ENCODE measurements at places on chromosomes 5 and 9.

GRCh38 chr5:42806701-42807262 lies 4.9 kb downstream of the SELENOP start:
- no peak for DNase-seq

DNA sequence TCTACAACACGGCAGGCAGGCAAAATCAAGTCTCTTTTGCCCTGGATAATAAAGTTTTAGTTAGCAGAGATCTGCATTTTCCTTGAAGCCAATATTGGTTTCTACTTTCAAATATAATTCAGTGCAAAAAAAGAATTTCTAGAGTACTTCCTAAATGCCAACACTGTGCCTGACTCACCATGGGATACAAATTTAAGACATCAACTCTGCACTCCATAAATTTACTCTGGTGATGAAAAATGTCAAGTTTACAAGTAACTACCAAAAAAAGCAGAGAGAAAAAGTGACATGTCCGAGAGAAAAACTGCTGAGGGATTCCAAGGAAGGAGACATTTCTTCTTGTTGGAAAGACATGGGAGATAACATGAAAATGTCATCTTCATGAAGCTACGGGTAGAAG lies 119.7 kb downstream of the RAPGEF6 start:
- DNase-seq: no peak

DNA sequence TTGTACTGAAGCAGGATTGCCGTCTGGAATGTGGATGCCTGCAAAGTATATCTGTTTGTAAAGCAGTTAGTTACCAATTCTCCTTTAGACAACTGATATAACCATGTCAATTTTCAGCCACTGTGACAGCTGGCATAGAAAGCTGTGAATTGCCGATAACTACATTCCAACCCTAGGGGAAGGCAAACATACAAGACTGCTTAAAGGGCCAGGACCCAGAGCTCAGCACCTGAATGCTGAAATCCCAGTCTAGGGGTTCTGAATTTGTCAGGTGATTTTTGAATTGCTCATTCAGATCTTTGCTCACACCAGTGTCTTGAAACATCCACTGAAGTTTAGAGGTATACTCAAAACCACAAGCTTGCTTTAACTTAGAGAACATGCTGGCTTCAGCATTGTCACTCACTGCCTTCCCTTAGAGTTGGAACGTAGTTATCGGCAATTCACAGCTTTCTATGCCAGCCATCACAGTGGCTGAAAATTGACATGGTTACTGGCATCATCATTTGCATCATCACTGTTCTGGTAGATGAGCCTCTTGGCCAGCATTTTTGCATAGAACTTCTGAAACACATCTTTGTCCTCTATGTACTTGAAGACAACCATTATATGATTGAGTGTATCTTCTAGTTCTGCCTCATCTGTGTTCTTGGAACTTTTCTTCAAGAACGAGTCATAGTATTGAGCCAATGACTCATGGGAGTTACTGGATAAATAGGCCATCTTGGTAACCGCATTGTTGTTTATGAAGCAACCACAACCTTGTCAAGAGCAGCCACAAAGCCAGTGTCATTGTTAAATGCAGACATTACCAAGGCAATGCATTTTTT lies 82.1 kb downstream of the CCDC192 start:
- DNase-seq: no peak

GRCh38 chr9:3455094-3455493 lies 70.7 kb downstream of the RFX3 start:
- no peak for DNase-seq

- no peak for DNase-seq
Observed at GRCh38 chr5:120372899-120373298, 91.2 kb upstream of the PRR16 start.

- no peak for DNase-seq
Observed at GRCh38 chr5:147673266-147673665, 109.3 kb downstream of the JAKMIP2 start.

- DNase-seq: no peak
Observed at GRCh38 chr5:9104571-9105339, 441.1 kb downstream of the SEMA5A start.

DNA sequence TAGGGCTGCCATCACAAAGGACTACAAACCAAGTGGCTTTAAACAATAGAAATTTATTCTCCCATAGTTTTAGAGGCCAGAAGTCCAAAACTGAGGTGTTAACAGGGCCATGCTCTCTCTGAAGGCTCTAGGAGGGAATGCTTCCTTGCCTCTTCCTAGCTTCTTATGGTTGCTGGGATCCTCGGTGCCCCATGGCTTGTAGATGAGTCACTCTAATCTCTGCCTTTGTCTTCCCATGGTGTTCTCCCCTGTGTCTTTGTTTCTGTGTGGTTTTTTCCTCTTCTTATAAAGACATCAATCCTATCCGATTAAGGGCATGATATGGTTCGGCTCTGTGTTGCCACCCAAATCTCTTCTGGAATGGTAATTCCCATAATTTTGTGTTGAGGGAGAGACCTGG lies 178.8 kb upstream of the NREP start:
- DNase-seq: no peak

DNA sequence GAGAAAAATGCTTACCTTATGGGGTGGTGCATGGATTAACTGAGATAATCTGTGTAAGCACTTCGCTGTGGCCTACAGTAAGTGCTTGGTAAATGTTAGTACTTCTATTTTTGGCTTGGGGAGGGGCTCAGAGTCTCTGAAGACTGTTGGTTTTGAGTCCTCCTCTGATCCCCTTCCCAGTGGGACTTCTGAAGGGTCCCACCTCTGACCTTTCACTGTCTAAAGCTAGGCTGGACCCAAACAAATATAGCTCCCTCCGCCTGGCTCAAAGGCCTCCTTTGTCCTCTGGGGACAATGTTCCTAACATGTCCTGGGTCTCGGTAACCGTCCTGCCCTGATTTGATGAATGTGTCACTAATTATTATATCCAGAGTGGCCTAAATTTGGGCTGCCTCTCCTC lies 34.8 kb downstream of the CAMK2A start:
- DNase-seq: no peak

DNA sequence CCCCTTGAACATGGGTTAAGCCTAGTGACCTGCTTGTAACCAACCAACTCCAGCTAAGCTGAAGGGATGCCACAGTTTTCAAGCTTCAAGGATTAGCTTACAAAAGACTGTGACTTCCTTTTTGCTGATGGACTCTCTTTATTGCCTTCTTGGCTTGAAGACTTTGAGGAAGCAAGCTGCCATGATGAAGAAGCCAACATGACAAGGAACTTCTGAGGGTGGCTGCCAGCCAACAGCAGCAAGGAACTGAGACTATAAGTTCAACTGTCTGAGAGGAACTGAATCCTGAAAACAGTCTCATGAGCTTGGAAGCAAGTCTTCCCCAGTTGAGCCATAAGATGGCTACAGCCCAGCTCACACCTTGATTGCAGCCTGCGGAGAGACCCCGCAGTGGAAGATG lies 116.1 kb upstream of the TAF11L2 start:
- no peak for DNase-seq

GRCh38 chr9:6212722-6213375 lies 2.8 kb upstream of the IL33 start:
- no peak for DNase-seq

GRCh38 chr5:159031915-159032314 lies 67.8 kb downstream of the EBF1 start:
- DNase-seq: no peak

GRCh38 chr5:172640139-172640538 lies 924 bp upstream of the NEURL1B start:
- DNase-seq: no peak

GRCh38 chr9:116546711-116547581 lies 140.2 kb upstream of the TRIM32 start:
- DNase-seq: no peak

DNA sequence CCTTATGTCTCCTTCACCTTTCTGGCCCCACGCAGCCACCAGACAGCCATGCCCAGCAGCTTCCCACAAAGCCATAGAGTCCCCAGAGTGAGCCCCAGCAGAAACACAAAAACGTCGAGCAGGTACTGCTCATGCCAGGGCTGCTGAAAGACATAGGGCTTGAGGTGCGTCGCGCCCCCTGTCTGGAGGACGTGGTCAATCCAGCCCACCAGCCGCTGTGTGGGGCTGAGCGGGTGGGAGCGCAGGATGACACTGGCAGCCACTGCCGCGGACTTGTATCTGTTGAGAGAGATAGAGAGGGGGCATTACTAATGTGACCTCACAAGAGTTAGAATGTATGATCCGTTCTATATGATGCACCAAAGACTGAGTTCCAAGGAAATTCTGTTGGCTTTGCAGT lies 31.0 kb downstream of the UGT3A2 start:
- no peak for DNase-seq

Data from activated CD4-positive, alpha-beta T cell treated with anti-CD3 and anti-CD28 coated beads, Interleukin-2, amount 50 U/mL, for 24 hours (primary cell).